ENCODE measurements at places on chromosomes 2 and 18.

DNA sequence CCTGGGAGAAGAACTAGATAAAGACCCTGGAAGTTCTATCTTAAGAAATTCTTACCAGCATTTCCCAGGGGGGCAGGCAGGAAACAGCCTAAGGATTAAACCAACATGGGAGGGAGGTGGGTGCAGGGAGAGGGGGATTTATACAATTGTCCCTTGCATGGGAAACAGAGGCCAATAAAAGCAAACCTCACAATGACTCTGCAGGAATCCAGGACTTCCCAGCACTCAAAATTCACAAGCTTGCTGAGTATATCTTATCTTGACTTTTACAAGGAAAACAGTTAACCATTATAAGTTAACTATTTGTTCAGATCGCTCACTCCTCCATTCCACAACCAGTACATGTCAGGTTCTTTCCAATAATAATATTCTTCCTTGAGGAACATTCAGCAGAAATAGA is 241.3 kb downstream of the MREG start:
- no peak for DNase-seq

DNA sequence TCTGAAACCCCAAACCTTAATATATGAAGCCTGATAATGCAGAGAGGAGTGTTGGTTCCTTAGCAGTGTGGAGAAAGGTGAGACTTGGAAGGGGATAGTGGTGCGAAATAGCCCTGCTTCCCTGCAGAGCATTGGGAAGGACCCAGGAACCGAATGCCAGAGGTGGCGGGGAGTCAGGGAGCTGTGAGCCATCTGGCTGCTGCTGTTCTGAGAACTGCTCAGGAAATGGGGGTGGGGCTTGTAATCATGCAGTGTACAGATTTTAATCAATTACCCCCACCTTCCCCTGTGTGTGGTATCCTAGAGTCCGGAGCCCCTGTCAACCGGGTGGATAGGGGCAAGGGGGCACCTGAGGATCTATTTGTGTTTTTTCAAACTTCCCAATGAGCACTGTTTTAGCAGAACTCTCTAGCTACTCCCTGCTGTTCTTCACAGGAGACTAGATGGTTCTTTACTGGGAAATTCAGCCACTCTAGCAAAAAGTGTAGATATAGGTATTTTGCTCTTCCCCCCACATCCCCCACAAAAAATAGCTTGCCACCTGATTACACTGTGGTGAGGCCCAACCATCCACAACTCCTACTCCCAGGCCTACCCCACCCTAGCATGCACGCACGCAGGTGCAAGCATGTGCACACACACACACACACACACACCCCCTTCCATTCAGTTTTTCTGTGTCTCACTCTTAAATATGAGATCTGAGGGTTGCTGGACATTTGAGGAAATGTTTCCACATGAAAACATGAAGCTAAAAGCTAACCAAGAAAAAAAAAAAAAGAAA is 30.1 kb upstream of the MBOAT2 start:
- DNase-seq: no peak

DNA sequence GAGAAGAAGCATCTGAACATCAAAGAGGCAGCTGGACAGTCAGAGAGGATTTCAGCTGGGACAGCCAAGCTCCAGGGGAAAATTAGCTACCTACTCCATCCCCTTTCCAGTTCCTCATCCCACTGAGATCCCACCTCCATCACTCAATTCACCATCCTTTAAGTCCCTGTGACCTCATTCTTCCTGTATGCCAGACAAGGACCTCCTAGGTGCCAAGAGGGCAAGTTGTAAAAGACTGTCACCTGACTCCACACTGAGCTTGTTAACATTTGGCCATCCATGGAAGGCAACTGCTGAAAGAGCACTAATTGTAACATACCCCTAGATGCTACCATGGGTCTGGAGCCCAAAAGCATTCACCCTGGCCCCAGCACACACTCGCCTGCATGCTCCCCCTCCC is 97.8 kb downstream of the KYNU start:
- no peak for DNase-seq

GRCh38 chr2:62340994-62341484 is 145.1 kb downstream of the B3GNT2 start:
- DNase-seq: peak; percentile 79

DNA sequence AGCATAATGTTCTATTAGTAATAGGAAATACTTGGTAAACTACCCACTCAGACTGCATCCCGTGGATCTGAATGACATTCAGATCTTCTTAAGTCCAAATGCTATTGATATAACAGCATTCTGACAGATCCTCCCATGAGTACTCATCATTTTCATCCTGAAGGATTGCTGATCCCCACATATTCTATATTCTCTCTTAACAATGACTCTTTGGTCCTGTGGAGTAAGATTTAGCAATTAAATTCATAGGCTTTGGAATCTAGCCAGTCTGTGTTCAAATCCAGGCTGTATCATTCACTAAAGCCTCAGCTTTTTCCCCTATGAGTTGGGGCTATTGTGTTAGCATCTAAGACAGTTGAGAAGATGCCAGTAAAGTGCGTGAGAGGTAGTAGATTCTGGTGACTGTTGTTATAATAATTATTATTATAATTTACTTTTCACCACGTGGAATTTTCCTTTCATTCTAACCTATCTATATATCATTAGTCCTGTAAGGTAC is 591.3 kb upstream of the SYT4 start:
- DNase-seq: no peak

DNA sequence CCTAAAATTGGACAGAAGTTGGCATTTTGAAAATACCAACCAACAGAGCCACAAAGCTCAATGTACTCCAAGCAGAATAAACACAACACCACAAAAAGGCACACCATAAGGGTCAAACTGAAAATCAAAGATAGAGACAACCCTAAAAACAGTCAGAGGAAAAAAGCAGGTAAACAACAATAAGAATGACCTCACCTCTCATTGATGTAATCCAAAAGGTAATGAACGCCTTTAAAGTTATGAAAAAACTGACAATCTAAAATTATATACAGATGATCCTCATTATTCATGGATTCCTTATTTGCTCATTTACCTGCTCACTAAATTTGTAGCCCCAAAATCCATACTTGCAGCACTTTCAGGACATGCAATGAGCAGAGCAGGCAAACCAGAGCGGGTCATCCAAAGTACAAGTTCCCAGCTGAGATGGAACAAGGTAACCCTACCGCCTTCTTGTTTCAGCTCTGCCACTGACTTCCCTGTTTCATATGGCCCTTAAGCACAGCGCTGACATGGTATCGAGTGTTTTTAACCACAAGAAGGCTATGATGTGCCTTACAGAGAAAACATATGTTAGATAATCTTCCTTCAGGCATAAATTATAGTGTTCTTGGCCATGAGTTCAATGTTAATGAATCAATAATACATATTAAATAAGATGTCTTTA is 17.0 kb downstream of the RTN4 start:
- DNase-seq: no peak

DNA sequence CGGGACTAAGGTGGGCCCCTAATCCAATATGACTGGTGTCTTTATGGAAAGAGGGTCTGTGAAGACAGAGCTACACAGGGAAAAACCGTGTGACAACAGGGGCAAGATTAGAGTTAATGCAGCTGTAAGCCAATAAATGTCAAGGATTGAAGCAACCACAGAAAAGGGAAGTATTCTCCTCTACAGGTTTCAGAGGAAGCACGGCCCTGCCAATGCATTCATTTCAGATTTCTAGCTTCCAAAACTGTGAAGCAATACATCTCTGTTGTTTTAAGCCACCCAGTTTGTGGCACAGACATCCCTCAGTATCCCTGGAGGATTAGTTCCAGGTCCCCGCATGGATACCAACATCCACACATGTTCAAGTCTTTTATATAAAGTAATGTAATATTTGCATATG is 48.8 kb downstream of the SPP2 start:
- DNase-seq: no peak

DNA sequence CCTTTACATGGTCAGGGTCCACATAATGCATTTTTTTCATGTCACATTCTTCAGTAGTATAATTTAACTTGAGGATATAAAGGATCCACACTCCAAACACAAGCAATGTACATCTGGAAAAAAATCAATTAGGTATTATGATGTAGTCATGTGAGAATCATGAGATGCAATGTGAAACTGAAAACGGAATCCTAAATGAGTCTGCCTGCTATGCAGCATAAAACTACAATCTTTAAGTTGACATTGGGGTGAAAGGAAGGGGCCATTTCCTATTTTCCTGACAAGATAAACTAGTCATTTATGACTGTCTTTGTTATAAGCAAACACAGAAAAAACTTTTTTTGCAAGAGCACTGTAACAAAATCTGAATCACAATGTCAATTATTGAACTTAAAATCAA is 27.6 kb downstream of the ST3GAL5 start:
- DNase-seq: no peak

DNA sequence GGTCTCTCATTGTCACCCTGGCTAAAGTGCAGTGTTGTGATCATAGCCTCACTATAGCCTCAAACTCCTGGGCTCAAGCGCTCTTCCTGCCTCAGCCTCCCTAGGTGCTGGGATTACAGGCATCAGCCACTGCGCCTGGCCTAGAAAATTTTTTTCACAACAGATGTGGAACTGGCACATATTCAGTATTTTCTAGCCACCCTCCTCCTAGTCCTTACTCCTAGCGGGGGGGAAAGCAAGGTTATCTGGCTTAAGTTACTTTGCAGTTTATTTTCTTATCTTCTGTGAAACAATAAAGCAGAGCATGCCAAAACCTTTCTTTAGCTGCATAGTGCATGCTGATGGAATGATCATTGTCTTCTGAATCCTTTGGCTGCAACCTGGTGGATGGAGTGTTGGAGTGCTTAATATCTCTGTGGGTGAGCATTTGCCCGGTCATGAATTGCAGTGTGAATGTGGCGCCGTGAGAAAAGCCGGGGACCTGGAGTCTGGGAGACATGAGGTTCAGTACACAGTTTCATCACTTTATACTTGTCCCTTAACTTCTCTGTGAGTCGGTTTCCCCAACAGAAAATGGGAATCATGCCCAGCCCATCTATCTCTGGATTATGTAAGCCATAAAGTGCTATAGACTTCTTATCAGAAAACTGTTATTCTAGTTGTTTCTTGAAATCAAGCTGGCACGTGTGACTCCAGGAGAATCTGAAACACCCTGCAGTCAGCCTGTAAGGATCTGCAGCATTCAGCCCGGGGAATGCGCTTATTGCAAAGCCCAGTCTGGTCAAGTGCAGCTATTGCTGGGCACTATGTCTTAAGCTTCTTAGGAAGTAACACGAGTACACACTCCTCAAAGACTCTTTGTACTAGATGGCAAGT is 38.2 kb upstream of the MAP3K20 start:
- DNase-seq: no peak

- DNase-seq: no peak
Measured at GRCh38 chr18:11736656-11737055, 47.6 kb downstream of the GNAL start.

GRCh38 chr2:122078451-122078850 is 323.0 kb downstream of the TSN start:
- peak; percentile 21 for DNase-seq

DNA sequence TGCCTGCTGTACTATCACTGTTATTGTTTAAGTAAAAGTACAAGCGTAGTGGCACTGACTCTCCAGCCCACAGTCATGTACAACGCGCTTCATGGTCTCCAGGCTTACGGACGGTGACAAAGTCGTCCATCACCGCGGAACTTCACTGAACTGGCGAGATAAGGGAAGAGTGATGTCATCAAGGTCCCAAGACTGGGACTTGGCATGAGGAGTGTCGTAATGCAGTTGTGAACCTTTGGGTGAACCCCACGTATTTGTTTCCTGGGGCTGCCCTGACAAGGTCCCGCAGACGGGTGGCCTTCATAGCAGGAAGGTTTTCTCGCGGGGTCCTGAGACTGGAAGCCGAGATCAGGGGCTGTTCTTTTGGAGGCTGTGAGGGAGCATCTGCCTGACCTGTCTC is 17.3 kb downstream of the NFATC1 start:
- no peak for DNase-seq

DNA sequence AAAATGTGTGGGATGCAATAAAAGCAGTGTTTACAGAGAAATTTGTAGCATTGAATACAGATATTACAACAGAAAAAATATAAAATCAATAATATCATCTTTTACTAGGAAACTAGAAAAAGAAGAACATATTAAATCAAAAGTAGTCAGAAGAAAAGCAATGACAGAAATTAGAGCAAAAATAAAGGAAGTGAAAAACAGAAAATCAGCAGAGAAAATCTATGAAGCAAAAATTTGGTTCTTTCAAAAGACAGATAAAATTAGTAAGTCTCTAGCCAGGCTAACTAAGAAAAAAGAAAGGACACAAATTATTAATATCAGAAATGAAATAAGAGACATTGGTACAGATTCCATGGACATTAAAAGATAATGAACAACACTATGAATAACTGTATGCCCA is 212.0 kb upstream of the MGAT5 start:
- DNase-seq: no peak

- no peak for DNase-seq
Measured at GRCh38 chr2:201568217-201568820, 75.0 kb downstream of the TMEM237 start.

DNA sequence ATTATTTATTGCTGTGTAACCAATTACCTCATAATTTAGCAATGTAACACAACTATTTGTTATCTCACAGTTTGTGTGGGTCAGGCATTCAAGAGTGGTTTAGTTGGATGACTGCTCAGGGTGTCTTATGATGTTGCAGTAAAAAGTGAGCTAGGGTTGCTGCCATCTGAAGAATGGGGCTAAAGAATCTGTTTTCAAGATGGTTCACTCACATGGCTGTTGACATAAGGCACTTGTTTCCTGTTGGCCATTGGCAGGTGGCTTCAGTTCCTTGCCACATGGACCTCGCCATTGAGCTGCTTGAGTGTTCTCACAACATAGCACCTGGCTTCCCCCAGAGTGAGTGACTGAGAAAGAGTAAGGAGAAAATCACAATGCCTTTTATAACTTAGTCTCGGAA is 123.2 kb downstream of the TMEM17 start:
- DNase-seq: no peak

- DNase-seq: peak; percentile 31
Measured at GRCh38 chr2:40043191-40043590, 264.1 kb upstream of the THUMPD2 start.

GRCh38 chr2:223909001-223909741 is 36.0 kb downstream of the WDFY1 start:
- no peak for DNase-seq

DNA sequence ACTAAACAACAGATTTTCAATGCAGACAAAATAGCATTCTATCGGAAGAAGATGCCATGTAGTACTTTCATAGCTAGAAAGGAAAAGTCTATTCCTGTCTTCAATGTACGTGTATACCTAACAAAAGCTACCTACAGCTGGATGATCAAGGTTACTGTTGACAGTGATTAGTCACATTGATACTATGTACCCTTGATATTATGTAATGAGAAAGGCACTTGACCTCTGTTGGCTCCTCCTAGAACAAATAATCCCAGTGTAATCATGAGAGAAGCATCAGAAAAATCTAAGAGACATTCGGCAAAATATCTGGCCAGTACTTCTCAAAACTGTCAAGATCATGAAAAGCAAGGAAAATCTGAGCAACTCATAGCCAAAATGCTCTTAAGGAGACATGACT is 44.4 kb upstream of the LRRTM4 start:
- DNase-seq: no peak

- no peak for DNase-seq
Measured at GRCh38 chr2:39114771-39115170, 6.1 kb downstream of the SOS1 start.

Measured in hepatic stellate cell (primary cell).